ENCODE measurements at places on chromosomes 1 and 21.

- DNase-seq = peak; percentile 77
Measured at GRCh38 chr1:90721210-90722194, 4.4 kb upstream of the BARHL2 start.

DNA sequence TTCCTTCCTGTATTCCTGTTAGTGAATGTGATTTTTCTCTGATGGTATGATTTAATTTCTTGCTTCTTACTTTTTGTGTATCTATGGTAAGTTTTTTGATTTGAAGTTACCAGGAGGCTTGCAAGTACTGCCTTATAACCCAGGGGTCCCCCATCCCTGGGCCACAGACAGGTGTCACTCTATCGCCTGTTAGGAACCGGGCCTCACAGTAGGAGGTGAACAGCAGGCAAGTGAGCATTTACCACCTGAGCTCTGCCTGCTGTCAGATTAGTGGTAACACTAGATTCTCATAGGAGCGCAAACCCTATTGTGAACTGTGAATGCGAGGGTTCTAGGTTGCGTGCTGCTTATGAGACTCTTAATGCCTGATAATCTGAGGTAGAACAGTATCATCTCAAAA lies 143.3 kb downstream of the RPS6KC1 start:
- no peak for DNase-seq

DNA sequence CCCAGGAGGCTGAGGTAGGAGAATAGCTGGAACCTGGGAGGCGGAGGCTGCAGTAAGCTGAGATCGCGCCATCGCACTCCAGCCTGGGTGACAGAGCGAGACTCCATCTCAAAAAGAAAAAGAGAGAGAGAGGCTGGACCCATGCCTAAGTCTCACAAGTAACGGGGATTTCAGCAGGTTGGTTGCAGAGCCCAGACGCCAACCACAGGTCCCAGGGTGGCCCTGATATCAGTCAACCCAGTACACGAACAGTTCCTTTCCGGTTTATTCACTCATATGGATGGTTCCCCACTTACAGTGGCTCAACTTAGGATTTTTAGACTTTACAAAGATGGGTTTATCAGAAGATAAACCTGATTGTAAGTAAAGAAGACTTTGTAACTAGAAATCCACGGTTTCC lies 40.9 kb downstream of the CLSTN1 start:
- no peak for DNase-seq

DNA sequence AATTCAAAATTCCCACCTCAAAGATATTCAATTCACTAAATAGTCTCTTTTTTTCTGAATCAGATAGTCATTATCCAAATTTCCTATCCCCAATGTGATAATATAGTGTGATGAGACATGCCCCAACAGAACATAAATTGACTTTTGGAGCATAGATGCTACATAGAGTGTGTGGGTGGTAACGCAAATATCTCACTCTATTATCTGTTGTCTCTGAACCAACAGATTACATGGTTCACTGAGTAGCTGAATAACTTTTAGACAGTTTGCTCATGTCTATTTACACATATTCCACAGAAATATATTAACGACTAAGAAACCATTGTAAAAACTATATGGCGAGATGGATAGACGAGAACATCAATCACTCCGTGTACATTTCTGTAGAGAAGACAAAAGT lies 209.9 kb downstream of the BARHL2 start:
- no peak for DNase-seq

GRCh38 chr1:191541758-191542157 lies 616.5 kb upstream of the RGS18 start:
- DNase-seq = no peak

- peak; percentile 47 for DNase-seq
Measured at GRCh38 chr1:38133756-38134155, 87.2 kb upstream of the POU3F1 start.

DNA sequence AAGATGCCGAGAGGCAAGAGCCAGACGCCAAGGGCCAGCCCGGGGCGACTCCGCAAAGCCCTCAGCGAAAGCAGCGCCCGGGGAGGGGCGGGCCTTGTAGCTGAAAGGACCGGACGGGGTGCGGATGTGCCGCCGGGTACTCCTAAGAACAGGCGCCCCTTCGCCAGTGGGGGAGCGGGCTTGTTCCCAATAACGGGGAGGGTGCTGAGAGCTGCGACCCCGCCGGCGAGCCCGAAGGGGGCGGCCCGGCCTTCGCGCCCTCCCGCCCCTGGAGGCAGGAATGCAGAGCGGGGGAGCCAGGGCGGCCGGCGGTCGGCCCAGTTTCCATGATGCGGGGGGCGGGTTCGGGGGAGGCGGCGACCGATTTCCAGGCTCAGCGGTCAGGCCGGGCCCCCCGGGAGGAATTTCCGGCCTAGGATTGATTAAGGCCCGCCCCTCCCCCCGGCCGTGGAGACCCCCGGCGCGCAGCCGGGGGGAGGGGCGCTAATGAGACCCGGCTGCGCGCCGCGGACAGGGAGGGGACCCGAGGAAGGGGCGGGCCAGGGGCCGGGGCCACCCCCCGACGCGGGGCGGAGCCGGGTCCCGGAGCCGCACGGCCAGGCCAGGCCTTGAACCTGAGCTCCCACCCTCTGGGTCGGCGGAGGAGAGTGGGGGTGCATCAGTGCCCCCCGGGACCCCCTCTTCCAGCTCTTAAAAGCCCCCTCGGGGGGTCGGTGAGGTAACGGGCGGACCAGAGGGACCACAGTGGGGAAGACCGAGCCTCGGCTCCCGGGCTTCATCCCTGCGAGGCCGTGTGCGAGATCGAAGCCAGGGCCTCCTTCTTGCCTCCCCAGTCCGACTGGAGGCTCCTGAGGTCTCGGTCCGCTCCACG lies 898 bp upstream of the TMEM200B start:
- no peak for DNase-seq

DNA sequence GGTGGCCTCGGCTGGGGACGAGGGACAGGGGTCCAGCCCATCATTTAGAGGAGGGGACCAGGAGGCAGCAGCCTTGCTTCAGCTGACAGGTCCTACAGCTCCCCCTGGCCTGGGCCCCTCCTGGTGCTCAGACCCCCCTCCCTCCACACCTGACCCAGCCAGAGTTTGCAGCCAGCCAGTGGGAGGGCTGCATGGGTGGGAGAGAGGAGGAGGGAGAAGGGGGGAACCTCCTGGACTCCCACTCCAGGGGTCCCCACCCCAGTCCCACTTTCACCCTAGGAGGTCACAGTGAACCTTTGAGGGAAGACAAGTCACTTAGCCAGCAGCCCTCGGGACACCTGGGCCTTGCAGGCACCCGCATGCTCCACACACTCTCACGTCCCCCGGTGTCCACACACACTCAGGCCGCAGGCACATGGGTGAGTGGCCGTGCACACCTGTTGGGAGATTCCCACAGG lies 108.9 kb upstream of the ZBTB40 start:
- no peak for DNase-seq

DNA sequence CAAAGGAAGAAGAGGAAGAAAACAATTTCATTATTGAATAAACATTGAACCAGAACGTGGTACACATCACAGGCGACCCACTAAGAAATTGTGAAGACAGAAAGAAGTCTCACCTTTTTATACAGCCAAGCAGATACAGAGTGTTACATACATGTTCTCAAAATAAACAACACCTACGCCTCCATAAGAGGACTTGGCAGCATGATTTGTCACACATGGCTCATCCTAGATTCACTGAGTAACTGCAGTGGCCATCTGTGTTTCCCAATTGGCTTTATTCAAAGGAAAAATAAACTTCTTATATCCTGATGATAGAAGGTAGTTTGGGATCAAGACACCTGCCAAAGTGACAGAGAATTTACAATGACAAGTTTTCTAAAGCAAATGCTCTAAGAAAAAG lies 7.6 kb upstream of the KRTAP19-8 start:
- DNase-seq = peak; percentile 59

GRCh38 chr1:107617921-107618320 lies 347.1 kb downstream of the VAV3 start:
- no peak for DNase-seq

DNA sequence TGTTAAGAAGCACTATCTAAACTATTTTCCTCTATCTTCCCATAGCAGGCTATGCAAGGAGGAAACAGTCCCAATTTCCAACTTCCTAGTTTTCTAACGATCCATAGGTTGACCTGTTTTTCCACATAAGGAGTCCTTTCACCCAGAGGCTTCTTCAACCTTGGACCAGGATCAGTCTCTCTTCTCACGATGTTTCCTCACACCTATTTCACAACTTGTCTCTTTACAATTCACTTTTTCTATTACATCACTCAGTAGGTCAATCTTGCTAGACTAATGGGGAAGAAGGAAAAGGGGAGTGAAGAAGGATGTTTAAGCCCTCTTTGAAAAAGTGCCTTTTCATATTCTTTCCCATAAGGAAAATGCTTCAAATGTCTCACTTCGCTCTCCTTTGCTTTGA lies 15.9 kb downstream of the PALMD start:
- no peak for DNase-seq

DNA sequence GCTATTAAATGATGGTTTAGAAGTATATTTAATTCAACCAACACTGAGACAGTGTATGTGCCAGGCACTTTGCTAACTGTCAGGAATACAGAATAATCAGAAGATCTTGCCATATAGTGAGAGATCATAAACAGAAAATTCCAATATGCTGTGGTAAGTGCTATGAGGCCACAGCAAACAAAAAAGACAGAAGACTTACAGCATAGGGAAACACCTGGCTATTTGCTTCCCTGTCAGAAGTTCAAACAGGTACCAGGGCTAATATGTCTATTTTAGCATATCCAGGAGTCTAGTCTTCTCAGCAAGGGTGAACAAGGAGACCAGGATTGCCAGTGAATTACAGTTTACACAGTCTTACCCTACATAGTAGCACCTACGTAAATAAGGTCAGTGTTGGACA lies 30.4 kb downstream of the TRIT1 start:
- DNase-seq = no peak

- DNase-seq = no peak
Measured at GRCh38 chr1:187032982-187033692, 204.4 kb downstream of the PLA2G4A start.

GRCh38 chr1:88141499-88142074 lies 542.5 kb upstream of the PKN2 start:
- no peak for DNase-seq

GRCh38 chr1:39977202-39977601 lies 22.3 kb downstream of the MFSD2A start:
- no peak for DNase-seq

GRCh38 chr1:172429331-172430127 lies 9.0 kb downstream of the C1orf105 start:
- peak; percentile 73 for DNase-seq

- DNase-seq = peak; percentile 57
Measured at GRCh38 chr1:171645553-171646248, 6.8 kb downstream of the MYOC start.

- peak; percentile 78 for DNase-seq
Measured at GRCh38 chr1:31669786-31670592, 25.3 kb upstream of the PEF1 start.

- no peak for DNase-seq
Measured at GRCh38 chr21:17536381-17536780, 23.5 kb downstream of the CXADR start.

DNA sequence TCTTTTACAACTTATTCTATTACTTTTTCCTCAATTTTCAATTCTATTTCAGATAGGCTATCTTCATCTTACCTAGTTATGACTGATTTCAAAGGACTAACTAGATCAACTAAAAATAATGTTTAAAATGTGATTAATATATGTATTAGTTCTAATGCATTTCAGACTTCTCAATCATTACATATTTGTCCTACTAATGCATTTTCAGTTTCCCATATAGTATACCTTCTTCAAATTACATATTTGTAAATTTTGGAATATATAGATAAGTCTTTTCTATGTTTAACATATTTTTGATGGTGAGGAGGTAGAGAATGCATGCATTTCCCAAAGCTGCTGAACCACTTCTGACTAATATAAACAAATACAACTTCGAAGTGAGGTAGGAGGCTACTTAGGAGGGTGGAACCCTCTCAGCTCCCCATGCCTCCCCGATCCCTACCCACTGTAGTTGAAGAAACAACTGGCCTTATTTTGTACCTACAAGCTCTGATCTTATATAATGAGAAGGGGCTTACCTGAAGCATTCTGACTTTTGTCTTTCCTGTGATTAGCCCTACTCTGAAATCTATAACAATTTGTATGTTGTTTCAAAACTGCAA lies 1.7 kb downstream of the TRMT1L start:
- DNase-seq = no peak

DNA sequence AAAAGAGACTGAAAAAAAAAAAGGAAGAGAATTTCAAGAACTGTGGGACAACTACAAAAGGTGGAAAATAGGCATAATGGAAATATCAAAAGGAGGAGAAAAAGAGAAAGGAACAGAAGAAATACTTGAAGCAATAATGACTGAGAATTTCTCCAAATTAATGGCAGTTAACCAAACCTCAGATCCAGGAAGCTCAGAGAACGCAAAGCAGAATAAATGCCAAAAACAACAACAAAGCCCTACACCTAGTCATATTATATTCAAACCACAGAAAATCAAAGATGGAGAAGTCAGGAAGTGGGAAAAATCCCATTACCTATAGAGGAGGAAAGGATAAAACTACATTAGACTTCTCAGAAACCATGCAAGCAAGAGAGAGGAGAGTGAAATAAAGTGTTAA lies 20.7 kb upstream of the AHCYL1 start:
- DNase-seq = no peak

DNA sequence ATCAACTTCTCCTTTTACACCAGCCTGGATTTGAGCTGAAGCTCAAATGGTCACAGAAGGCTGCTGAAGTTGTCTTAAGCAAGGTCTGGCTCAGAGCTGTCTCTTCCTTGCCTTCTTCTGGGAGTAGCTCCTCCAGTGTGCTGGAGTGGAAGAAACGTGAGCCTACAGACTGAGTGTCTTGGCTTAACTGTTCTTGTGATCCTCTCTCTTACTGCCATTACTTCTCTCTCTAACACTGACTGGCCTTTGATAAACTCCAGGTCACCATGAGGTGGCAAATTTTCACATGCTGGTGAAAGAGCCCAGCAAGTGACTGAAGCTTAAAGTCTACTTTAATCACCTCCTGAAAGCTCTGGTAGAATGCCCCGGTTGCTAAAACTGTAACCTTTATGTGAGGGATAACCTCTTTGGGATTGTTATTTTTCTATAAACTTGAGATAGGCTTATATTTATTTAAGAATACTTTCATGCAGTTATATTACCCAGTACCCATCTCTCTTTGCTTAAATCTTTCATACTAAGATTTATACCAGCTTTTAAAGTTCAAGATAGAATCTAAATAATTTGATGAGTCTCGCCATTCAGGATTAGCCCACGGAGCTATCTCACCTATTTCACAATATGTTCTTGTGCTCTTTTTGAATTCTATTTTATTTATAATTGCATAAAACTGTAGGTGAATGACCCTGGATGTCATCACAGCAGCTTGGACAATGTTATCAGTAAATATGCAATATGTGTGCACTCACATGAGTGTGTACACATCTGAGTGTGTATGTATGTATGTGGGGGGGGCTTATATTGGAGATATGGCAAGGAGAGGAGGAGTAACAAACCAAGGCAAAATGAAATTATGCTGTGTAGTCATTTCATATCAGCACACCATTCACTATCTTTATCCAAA lies 924.0 kb downstream of the LTN1 start:
- DNase-seq = no peak

Measured in Ammon's horn (tissue), 1 donor.